Activated naive CD8-positive, alpha-beta T cell treated with anti-CD3 and anti-CD28 coated beads, Interleukin-2, amount 50 U/mL, for 24 hours (primary cell): ENCODE measurements at places on chromosomes 3 and 15.

DNA sequence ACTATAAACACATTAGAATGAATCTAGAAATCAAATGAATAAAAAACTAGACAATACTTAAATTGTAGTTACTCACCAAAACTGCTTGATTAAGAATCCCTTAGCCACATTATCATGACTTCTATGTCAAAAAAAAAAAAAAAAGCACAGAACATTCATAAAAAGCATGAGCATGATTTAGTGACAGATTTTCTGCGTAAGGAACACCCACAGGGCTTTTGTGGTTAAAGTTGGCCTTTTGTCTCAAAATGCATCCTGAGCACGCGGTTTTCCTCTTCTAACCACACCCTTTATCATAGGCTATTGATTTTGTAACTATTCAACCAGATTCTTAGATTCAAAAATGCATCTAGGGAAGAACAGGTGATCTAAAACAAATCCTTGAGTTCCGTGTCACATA is 334.0 kb upstream of the NR2F2 start:
- H3K4me1 ChIP-seq: peaks cover 16% of the 10 kb centered on the region
- no peak for DNase-seq
- H3K36me3 ChIP-seq: no peaks in the 10 kb centered on the region
- peaks cover 18% of the 10 kb centered on the region for H3K27me3 ChIP-seq
- no peak overlapping the region for H3K27ac ChIP-seq

DNA sequence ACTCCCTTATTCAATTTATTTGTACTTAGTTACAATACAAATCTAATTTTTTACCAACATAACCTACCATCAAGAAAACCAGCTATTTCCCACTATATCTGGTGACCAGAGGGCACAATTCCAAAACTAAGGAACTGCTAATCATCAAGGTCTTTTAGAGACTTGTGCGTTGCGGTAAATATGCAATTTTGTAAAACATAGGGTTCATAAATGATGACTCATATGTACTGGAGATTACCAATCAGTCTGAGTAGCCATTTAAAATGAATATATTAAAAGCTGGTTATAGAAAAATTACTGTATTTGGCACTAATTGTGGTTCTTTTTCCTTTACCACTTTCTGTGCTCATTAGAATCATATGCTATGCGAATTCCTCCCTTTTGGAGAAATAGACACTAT is 859.6 kb downstream of the ROBO1 start:
- no peak for DNase-seq
- H3K36me3 ChIP-seq: no peaks in the 10 kb centered on the region
- H3K27me3 ChIP-seq: no peaks in the 10 kb centered on the region

GRCh38 chr3:189771842-189772450 is 140.8 kb downstream of the TP63 start:
- no peak overlapping the region for H3K27ac ChIP-seq
- no peak for DNase-seq
- H3K27me3 ChIP-seq: no peaks in the 10 kb centered on the region
- H3K4me1 ChIP-seq: no peaks in the 10 kb centered on the region
- no peak overlapping the region for H3K4me3 ChIP-seq

GRCh38 chr3:106746286-106746685 is 631.0 kb upstream of the CCDC54 start:
- no peaks in the 10 kb centered on the region for H3K4me1 ChIP-seq
- H3K4me3 ChIP-seq: no peak overlapping the region
- no peaks in the 10 kb centered on the region for H3K36me3 ChIP-seq

DNA sequence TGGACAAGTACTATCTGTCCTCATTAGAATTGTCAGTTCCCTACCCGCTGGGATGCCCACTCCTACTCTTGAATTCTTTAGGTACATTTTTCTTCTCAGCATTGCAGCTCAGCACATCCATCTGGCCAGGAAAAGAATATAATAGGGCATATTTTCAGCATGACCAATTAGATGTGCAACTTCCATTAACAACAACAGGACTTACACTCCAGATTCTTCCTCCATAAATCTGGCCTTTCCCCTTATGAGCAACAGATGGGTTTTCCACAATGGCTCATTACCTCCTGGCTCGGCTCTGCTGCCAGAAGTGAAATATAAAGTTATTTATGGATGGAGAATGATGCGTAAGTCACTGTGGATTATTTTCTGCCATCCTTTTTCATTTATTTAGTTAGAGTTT is 443.8 kb upstream of the TGFBR2 start:
- no peaks in the 10 kb centered on the region for H3K36me3 ChIP-seq
- no peak for DNase-seq
- no peaks in the 10 kb centered on the region for H3K27me3 ChIP-seq
- H3K4me3 ChIP-seq: no peak overlapping the region
- H3K27ac ChIP-seq: no peak overlapping the region
- H3K4me1 ChIP-seq: no peaks in the 10 kb centered on the region

GRCh38 chr15:29345549-29346525 is 76.2 kb upstream of the NSMCE3 start:
- no peak overlapping the region for H3K27ac ChIP-seq
- peaks cover 2% of the 10 kb centered on the region for H3K27me3 ChIP-seq
- H3K4me1 ChIP-seq: no peaks in the 10 kb centered on the region
- H3K36me3 ChIP-seq: no peaks in the 10 kb centered on the region
- DNase-seq: no peak
- no peak overlapping the region for H3K4me3 ChIP-seq

DNA sequence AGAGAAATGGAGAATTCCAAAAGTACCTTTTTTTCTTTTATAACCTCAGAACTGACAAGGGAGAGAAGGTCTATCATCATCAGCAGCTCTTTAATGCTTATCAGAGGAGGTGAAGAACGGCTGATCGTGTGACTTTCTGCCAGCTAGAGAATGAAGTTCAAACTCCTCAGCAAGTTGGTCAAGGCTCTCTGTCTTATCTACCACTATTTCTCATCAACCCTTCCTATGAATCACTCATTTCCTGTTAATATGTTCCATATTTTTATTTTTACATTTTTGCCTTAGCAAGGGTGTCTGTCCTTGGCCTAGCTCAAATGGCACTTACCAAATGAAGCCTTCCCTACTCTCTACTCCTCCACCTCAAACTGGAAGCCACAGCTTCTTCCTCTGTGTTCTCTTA is 73.1 kb upstream of the TSPAN3 start:
- no peak overlapping the region for H3K4me3 ChIP-seq
- H3K36me3 ChIP-seq: peaks cover 31% of the 10 kb centered on the region
- peaks cover 6% of the 10 kb centered on the region for H3K4me1 ChIP-seq
- H3K27ac ChIP-seq: peak overlapping the region; percentile 40

- H3K4me1 ChIP-seq: peaks cover 40% of the 10 kb centered on the region
- DNase-seq: peak; percentile 51
- H3K27ac ChIP-seq: peak overlapping the region; percentile 95
Observed at GRCh38 chr3:32457971-32458471, 44.6 kb downstream of the CMTM6 start.
